ENCODE measurements at places on chromosomes 7 and 10.

DNA sequence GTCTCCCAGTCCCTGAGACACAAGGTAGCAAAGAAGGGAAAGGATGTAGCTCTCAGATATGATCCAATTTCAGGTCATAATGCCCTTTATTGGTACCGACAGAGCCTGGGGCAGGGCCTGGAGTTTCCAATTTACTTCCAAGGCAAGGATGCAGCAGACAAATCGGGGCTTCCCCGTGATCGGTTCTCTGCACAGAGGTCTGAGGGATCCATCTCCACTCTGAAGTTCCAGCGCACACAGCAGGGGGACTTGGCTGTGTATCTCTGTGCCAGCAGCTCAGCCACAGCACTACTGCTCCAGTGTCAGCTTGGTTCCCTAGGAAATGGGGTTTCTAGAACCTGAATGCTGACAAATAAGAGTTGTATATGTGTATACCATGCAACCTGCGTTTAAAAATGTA, 74.6 kb upstream of the PRSS58 start:
- no peak for DNase-seq

- no peak for DNase-seq
Measured at GRCh38 chr10:74891053-74891452, 64.7 kb downstream of the KAT6B start.

- DNase-seq: no peak
Measured at GRCh38 chr10:641149-642010, 48.1 kb downstream of the DIP2C start.

- no peak for DNase-seq
Measured at GRCh38 chr7:18960725-18961124, 156.7 kb downstream of the TWIST1 start.

- DNase-seq: no peak
Measured at GRCh38 chr10:131673396-131673795, 227.4 kb upstream of the PPP2R2D start.

DNA sequence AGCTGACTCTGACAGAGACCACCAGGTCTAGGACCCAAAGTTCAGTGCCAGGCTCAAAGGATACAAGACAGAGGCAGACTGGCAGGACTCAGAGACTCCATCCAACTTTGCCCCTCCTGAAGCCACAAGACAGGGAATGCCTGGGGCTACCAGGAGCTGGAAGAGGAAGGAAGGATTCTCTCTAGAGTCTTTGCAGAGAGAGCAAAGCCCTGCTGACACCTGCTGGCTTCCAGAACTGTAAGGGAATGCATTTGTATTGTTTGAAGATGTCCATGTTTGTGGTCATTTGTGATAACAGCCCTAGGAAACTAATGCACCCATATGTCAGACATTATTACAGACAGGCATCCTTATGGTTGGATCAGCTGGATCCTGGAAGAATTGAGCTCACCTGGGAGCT, 132.3 kb upstream of the C7orf33 start:
- DNase-seq: no peak

DNA sequence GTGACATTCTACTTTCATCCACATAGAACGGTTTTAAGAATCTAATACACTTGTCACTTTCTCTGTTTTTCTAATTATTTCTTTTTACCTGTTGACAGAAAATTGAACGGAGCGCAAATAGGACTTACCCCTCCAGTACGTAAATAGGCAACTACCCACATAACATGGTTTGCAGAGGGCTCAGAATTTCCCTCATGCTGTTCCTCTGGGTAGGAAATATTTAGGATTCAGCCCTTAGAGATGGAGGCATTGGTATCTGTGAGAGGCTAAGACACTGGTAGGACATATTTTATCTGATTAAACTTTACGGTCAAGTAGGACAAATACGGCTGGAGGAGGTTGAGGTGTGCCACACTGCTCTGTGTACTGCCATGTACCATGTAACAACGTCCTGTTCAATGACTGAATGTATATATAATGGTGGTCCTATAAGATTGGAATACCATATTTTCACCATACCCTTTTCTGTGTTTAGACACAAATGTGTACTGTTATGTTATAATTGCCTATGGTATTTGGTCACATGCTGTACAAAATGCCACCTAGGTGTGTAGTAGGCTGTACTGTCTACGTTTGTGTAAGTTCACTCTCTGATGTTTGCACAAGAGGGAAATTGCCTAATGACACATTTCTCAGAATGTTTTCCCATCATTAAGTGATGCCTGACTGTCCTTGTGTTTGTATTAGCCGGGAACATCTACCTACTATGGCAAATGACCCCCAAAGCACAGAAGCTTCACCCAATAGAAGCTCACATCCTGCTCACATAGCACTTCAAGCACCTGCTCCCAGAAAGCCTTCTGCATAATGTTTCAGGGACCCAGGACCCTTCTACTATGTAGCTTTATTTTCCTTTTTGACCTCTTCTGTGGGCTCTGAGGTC, 429.4 kb upstream of the AKR1E2 start:
- no peak for DNase-seq

DNA sequence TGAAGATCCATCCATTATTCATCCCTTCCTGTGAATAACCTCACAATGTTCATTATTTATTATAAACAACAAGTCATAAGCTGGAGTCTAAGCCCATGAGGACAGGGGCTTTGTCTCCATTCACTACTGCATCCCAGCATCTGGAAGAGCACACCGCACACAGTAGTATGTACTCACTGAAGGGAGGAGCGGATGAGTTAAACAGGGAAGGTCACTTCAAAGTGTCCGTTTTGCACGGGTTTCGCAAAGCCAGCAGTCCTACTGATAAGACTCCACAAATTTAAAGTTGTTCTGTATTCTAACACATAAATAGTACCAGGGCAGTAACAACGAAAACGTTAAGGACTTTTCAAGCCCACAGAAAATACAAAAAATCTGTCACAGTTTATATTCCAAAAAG, 167.9 kb downstream of the PARD3 start:
- no peak for DNase-seq

DNA sequence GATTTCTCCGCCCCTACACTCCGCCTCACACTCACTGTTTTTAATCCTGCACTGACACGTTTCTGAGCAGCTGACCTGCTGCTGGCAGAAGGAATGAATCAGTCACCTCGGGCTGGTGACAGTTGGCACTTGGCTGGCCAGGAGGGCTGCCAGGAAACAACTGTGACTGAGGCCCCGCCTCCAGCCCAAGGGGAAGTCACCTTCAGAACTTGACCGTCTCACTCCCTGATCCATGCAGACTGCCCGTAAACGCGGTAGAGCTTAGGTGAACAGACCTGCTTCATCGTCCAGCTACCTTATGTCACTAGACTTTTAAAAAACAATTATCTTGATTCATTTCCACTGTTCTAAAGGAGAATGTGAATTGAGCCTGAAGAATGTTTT, 107.5 kb downstream of the DOCK1 start:
- DNase-seq: peak; percentile 32

DNA sequence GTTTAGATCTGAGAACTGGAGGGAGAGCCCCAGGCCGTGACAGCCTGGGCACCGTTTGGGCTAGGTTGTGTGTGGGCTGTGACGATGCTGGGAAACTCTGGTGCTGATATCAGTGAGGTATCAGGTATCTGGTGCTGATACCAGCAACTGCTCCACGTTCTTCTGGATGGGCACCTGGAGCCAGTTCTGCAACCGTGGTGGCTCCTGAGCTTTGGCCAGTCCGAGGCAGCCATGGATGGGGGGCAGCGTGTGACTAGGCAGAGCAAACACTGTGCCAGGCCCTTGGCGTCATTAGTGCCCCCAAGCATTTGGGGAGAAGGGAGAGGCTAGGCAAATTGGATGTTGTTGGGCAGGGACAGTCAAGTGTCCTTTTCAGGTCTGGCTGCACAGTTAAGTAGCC, 57.9 kb downstream of the ZNF467 start:
- DNase-seq: no peak

- no peak for DNase-seq
Measured at GRCh38 chr10:14369906-14370305, 39.2 kb upstream of the FRMD4A start.

- DNase-seq: no peak
Measured at GRCh38 chr7:155188357-155188756, 109.3 kb upstream of the INSIG1 start.

DNA sequence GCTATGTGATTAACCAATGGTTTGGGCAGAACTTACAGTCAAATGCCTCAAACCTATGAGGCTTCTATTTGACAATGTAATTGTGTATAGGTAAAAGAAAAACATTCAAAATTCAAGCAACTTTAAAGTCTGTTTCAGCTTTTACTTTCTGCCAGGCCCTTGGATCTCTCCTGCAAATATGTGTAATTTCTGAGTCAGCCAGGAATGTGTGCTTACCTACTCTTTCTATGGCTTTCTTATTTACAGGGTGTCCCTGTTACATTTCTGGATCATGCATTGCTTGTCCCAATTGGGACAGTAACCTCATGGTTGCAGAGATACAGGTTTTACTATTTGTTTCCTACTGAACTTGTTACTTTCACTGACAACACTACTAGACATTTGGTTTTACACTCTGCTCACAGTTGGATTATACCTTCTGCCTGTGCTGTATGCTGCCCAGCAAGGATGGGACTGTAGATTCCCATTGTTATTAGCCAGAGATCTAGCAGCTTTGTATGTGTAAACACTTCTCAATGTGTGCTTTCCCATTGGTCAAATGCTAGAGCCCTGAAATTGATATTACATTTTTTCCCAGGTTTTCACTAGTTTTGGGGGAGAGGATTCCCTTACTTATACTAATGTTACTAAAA, 355.3 kb downstream of the ARL4A start:
- no peak for DNase-seq

DNA sequence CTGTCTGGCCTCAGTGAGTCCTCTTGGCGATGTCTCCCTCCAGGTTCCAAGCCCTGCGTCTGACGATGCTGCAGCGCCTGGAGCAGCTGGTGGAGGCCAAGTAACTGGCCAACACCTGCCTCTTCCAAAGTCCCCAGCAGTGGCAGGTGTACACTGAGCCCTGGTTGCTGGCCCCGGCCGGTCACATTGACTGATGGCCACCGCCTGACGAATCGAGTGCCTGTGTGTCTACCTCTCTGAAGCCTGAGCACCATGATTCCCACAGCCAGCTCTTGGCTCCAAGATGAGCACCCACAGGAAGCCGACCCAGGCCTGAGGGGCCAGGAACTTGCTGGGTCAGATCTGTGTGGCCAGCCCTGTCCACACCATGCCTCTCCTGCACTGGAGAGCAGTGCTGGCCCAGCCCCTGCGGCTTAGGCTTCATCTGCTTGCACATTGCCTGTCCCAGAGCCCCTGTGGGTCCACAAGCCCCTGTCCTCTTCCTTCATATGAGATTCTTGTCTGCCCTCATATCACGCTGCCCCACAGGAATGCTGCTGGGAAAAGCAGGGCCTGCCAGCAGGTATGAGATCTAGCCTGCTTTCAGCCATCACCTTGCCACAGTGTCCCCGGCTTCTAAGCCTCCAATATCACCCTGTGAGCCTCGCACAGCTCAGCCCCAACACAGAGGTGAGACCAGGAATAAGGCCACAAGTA, 7.3 kb upstream of the ZNF22 start:
- DNase-seq: no peak

DNA sequence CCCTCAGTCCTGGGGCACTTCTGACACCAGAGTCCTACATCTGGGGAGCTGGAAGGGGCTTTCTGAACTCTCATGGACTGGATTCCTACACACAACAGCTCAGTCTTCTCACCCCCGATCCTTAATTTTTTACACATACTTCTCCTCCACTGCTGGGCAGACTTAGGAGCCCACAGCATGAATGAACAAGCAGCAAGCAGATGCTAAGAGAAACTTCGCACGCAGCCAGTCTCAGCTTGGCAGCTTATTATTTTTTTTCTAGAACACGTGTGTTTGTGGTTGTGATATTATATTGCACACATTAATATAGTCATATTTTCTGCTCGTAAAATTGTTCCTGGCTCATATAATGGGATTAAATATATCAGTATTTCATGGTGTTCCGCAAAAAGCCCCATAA, 50.9 kb upstream of the LOXL4 start:
- no peak for DNase-seq

DNA sequence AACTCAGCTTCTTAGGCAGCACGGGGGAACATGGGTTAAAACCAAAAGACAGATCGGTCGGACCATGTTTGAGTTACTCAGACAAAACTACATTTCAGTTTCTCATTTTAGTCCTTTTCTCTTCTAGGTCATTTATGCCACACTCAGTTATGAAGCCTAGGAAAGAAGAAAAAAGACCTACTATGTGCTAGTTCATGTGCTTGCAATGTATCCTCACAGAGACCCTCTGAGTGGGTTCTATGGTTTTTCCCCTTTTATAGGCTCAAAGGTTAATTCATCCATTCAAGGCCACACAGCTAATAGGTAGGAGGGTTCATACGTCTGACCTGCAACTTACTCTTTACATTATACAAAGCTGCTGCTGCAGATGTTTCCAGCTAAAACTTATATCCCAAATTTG, 104.7 kb upstream of the ZNF438 start:
- no peak for DNase-seq

DNA sequence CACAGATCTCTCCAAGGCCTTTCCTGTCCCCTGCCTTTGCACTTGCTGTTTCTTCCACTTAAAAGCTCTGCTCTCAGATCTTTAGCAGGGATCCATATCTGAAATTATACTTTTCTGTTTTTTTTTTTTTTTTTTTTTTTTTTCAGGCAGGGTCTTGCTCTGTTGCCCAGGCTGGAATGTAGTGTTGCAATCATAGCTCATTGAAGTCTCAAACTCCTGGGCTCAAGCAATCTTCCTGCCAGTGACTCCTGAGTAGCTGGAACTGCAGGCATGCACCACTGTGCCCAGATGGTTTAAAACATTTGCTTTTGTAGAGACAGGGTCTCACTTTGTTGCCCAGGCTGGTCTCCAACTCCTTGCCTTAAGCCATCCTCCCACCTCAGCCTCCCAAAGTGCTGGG, 5.0 kb upstream of the TSPAN15 start:
- DNase-seq: no peak

DNA sequence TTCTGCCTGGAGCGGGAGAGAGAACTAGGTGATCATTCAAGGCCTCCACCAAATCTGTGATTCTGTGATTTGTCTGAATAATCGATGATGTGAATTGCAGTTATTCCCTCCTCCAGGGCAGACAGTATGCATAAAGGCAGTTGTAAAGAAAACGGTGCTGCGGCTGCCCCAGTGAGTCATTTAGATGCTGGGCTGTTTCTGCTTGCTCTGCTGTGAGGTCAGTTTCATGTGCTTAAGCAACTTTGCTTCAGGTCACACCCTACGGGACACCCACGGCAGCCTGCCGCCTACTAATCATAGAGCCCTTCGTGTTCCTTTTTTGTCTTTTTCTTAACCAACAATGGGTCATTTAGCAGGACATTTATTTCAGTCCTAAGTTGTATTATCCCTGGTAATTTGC, 158.1 kb upstream of the PITRM1 start:
- no peak for DNase-seq

DNA sequence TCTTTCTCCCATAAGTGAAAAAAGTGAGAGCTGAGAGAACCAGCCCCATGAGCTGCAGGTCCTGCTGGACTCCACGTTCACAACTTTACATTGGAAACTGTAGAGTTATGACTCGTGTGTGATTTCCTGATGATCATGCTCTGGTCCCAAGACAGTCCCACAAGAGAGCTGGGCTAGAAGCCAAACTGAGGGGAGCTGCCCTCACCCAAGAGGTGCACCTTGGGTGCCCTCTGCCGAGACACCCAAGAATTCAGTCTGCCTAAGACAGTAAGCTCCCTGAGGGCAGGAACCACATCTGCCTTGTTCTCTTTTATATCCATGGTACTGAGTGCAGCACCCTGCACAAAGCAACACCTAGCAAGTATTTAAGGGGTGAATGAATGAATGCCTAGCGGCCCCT, 112.8 kb upstream of the SFMBT2 start:
- no peak for DNase-seq
